ENCODE measurements at places on chromosomes 11 and 22.

- DNase-seq, result no peak
Measured at GRCh38 chr11:126594921-126595367, 239.5 kb downstream of the ST3GAL4 start.

DNA sequence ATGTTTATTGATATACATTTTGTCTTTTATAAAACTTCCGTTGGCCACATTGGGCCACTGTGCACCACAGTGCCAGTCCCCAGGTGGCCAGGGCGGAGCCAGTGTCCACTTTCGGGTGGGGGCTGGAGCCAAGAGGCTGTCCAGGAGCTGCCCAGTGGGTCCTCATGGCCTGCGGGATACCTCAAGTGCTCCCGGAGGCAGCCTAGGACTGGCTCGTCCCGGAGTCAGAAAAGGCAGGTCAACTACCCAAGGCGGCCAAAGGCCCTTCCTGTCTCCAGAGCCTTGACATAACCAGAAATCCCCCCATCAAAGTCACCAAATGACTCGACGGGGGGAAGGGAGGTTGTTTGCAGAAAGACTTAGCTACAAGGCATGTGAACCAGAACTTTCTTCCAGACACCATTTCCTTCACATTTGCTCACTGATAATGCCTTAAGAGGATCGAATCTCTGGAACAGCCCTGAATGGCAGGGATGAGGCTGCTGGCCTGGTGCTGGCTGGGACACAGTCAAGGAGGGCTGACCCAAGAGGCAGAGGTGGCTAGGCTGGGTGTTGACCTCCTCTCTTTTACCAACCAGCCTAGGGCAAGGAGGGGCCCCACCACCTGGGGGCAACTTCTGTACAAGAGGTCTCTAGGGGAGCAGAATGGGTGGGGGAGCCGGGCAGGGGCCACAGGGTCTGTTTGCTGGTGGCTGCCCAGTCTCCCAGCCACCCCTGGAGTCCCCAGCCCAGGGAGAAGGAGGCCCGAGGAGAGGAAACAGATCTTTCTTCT, 8.4 kb downstream of the MRGPRF start:
- no peak for DNase-seq

- no peak for DNase-seq
Measured at GRCh38 chr11:76152086-76152681, 54.1 kb downstream of the WNT11 start.

- no peak for DNase-seq
Measured at GRCh38 chr11:2565447-2566222, 120.8 kb downstream of the KCNQ1 start.

DNA sequence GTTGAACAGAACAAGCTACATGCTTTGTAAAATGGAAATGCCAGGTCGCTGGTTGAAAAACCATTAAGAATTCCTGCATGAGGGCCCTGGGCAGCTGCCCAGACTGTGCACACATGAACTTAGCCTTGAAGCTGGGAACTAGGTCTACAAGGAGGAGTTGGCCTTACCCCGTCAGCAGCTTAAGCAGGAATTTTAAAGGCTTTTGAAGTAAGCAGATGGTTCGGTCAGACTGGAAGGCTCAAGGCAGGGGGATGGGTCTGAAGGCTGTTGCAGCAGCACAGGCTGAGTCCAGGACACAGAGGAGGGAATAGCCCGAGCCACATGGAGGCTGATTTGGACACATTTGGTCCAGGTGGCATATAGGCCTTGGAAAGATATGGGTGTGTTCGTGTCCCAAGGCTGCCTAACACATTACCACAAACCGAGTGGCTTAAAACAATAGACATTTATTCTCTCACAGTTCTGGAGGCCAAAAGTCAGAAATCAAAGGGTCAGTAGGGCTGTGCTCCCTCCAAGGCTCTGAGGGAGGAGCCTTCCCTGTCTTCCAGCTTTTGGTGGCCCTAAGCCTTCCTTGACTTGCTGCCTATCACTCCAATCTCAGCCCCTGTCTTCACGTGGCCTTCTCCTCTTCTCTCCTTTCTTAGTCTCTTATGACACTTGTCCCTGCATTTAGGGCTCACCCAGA, 11.6 kb downstream of the LIF start:
- no peak for DNase-seq

GRCh38 chr11:44839458-44840084, 111.1 kb downstream of the TP53I11 start:
- DNase-seq, result no peak

DNA sequence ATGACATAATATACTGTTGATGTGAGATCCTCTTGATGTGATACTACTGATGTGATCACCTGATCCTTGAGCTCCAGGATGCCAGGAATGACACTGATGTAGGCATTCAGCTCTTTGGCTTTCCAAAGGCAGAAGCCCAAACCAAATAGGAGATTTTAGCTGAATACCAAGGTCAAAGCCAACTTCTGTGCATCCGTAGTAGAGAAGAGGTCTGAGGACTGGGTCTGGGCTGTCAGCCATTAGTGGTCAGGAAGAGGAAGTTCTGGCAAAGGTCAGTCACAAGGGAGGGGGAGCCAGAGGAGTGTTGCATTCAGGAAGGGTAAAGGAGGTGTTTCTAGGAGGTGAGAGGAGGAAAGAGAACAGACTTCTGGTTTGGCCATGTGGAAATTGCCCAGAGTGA, 53.4 kb upstream of the PARVG start:
- DNase-seq, result peak; percentile 69

GRCh38 chr22:45578524-45579147, 76.0 kb downstream of the FBLN1 start:
- no peak for DNase-seq

- no peak for DNase-seq
Measured at GRCh38 chr11:111387363-111387762, 8.3 kb upstream of the POU2AF1 start.

- DNase-seq, result no peak
Measured at GRCh38 chr11:29005401-29005980, 897.3 kb downstream of the METTL15 start.

- no peak for DNase-seq
Measured at GRCh38 chr11:73318501-73319011, 10.5 kb downstream of the ARHGEF17 start.

DNA sequence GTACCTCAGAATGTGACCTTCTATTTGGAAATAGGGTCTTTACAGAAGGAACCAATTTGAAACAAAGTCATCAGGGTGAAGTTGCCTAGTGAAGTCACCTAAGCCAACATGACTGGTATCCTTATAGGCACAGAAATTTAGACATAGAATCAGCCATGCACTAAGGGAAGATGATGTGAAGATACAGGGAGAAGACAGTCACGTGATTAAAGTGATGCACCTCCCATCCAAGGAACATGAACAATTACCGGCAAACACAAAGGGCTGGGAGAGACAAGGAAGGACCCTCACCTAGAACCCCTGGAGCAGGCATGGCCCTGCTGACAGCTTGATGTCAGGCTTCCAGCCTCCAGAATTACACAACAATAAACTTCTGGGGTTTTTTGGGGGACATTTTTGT, 3.2 kb upstream of the CRYBB2 start:
- no peak for DNase-seq

- peak; percentile 8 for DNase-seq
Measured at GRCh38 chr22:39959640-39960447, at the start of gene TMA7B. TSS of gene TMA7B (plus strand) at chr22:39960397. CDS start at chr22:39964375, 3,978 bp downstream.

- peak; percentile 31 for DNase-seq
Measured at GRCh38 chr11:81237139-81237538, 1496.5 kb downstream of the FAM181B start.

GRCh38 chr11:128607819-128608218, 20.5 kb upstream of the ETS1 start:
- no peak for DNase-seq

DNA sequence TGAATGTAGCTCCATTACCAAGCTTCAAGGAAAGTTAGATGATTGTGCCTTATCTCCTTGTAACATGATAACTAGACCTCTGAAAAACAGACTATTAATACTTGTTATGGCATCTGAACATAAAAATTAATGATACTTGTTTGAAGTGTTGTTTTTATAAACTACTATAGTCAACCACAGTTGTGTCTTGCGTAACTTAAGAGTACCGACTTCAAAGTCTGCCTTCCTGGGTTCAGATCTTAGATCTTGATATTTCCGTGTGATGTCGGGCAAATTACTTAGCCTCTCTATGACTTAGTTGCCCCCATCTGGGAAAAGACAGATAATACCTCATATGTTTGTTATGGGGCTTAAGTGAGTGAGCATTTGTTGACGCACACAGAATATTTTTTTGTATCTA, 906.5 kb downstream of the JRKL start:
- no peak for DNase-seq

DNA sequence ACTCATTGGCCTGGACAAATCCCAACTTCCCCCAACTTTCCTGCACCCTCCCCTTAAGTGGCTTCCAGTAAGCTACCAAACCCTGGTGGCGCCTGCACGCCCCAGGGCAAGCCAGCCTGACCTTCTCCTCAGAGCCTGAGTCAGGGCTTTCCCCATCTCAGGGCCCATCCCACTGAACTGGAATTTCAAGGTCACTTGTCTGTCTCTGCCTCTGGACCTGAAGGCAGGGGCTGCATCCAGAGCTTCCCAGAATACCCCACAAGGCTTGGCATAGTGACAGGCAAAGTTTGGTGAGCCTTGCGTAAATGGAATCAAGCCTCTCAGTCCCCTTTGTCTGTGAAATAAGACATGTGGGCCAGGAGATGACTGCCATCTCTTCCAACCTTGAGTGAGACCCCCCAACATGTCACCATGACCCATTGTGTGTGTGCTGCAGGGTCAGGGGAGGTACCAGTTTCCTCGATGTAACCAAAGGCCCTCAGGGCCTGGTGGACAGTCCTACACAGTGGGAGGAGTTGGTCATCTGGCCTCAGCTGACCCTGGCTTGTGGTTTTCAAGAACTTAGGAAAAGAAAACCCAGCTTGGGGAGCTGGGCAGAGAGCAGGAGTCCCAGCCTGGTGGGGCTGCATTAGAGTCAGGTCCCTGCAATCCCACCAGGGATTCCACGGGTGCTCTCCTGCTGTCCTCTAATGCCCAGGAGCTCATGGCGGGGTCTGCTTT, 8.9 kb downstream of the ALX4 start:
- DNase-seq, result no peak

GRCh38 chr11:96464700-96465307, 75.0 kb downstream of the JRKL start:
- DNase-seq, result peak; percentile 80

DNA sequence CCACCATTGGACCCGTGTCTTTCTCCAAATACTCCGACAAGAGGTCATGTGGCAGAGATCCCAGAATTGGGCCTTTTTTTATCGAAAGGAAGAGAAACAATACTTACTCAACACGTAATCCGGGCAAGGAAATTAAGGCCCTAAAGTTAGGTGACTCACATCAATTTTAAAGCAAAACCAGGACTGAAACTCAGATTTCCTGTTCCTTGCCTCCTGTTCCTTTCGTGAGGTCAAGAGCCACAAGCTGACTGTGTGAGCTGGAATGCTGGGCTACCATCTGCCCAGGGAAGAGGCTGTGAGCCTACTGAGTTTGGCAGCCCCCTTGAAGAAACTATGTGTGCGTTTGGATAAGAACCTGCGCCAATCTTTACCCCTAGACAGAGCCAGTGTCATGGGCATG, 27.1 kb upstream of the MRGPRX2 start:
- no peak for DNase-seq

DNA sequence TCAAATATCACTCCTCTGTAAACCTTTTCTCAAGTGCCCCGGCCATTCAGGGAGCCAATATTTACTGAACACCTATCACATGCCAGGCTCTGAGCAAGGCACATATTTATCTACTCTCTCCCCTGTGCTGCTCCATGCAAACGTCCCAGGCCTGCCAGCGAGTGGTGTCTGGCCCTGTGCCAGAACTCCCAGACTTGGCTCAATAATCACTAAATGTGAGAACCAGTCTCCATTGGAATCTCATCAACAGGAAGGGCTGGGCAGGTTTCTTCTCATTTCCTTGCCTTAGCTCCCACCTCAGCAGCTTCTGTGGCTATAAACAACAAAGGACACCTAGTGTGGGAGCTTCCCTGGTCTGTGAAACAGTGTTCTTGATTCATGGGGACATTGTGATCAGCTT, 21.7 kb downstream of the RASSF10 start:
- DNase-seq, result no peak

DNA sequence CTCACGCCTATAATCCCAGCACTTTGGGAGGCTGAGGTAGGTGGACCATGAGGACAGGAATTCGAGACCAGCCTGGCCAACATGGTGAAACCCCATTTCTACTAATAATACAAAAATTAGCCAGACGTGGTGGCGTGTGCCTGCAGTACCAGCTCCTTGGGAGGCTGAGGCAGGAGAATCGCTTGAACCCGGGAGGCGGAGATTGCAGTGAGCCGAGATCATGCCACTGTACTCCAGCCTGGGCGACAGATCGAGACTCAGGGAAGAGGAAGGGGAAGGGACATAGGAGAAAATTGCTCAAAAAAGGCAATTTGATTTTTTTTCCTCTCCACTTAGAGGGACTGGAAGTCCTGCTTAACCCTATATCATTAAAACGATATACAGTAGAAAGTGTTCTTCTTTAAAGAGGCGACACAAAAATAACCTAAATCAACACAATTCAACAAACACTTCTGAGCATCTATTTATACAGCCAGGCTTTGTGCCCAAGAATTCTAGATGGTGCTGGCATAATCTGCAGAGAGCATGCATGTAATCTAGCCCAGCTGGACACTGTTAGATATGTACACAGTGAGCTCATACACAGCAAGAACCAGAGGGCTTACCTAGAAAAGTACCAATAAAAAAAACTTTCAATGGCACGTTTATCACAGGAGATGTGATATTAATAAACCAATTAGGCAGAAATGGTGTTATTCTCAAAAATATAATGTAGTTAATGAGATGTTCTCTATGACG, 20.9 kb upstream of the DENND5A start:
- DNase-seq, result no peak

DNA sequence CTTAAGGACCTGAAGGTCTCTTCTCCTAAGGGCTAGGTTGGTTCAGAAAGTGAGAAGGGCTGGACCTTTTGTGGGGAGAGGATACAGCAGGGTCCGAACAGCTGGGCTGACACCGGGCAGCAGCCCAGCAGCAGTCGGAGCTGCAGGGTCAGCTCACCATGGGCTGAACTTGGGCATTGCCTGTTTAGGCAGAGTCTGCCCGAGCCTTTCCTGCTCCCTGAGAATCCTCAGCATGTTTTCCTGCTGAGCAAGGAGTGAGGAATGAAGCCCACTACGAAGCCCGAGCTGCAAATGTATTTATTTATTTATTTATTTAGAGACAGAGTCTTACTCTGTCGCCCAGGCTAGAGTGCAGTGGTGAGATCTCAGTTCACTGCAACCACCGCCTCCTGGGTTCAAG, 83.9 kb downstream of the PTPRJ start:
- no peak for DNase-seq

DNA sequence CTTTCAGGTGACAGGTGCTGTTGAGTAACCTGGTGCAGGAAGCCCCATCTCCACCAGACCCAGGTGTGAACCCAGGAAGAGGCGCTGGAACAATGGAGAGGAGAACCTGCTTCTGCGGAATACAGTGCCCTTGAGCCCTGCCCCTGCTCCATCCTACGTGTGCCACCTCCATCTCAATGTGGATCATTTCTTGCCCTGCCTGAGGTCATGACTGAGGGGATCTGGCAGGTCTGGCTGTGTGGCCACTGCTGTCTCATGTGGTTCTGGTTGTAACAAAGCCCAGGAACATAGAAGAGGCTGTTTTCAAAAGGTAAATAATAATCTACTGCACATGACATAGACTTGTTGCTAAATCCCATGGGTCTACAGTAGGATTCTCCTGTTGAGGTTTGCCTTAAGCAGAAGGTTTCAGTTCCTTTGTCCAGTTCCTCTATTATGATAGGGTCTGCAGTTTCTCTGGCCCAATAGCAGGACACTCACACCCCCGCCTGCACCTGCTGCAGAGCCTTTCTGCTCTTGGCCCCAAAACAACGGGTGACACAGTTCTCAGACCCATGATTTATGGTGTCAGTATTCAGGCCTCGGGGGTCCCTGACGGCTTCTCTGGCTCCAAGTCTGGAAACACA, 113.5 kb upstream of the IGLL5 start:
- no peak for DNase-seq

Measured in AML-193 (cell line).